Stimulated activated naive CD8-positive, alpha-beta T cell treated with anti-CD3 and anti-CD28 coated beads, Interleukin-15, Interleukin-2, amounts not matched to agents 100 U/mL and 50 U/mL, for 24 hours (primary cell): ENCODE measurements at places on chromosomes 13 and 19.

GRCh38 chr19:35154525-35155406, at the start of gene FXYD5:
Gene FXYD5, plus strand, starts transcription at chr19:35154735. Its CDS starts 816 bp downstream, at chr19:35155551.
- peak; percentile 88 for DNase-seq

- peak; percentile 31 for DNase-seq
These were observed 1.3 kb downstream of the SHISA7 start for GRCh38 chr19:55441692-55442321.

- DNase-seq, result no peak
These were observed 17.3 kb downstream of the ZFR2 start for GRCh38 chr19:3851254-3852176.

- DNase-seq, result no peak
These were observed 4.4 kb upstream of the WIZ start for GRCh38 chr19:15453906-15454860.

GRCh38 chr13:97257800-97258799, 36.0 kb downstream of the MBNL2 start:
- DNase-seq, result no peak

DNA sequence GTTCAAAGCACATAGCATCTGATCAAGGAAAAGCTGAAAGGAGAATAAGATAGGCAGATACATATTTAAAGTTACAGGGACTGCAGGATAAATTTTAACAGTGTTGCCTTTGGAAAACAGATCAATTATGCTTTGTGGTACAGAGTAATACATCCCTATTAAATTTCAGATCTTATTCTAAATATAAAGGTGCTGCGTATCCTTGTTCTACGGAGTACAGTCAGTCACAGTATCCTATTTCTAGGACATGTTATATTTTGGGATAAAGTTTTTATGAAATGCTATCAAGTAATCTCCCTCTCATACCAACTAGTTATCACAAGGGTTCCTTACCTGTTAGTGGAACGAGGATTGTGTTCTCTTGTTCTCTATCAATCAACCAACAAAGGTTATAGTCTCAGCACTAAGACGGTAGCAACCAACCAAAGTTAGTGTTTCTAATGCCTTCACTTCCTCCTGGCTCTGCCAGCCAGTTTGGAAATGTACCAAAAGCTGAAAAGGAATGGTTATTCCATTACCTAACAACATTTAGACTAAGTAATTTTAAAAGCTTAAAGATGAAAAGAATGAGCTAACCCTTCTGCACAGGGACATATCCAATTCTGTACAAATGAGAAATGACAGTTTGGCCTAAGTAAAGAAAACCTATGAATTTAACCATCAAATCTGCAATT, 35.2 kb downstream of the TSC22D1 start:
- no peak for DNase-seq

DNA sequence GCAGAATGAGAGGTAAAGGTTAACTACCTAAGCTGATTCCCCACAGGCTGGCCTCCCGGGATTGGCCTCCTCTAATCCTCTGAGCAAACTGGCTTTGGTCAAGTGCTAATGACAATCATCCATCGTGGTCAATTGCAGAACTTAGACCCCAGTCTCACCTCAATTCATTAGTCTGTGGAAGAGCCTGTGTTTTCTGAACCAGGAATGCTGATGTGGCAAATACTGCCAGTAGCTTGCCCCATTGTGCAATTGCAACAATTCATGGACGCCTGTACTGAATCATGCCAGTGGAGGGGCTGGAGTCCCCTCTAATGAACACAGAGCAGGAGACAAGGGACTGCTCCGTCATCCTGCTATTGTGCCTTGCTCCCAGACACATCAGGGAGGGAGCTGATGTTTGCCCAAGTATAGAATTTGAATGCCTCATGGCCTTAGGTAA, 1256.5 kb downstream of the EFNB2 start:
- DNase-seq, result no peak

DNA sequence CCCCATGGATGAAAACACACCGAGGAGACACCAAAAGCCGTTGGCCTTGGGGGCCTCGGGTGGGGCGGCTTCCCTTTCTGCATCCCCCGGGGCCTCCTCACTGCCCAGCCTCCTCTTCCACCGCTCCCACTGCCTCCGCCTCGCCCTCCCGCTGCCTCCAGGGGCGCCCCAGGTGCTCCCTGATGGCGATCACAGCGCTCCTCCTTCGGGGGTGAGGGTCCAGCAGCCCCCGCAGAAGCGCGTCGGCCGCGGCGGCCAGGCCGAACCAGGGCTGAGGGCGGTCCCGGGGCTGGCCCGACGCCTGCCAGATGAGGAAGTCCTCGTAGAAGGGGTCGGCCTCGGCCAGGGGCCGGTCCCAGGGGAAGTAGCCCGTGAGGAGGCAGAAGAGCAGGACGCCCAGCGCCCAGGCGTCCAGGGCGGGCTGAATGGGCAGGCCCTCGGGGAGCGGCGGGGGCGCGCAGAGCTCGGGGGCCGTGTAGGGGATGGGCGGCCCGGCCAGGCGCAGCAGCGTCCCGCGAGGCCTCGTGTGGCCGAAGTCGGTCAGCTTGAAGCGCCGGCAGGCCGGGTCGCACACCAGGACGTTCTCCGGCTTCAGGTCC, 7.2 kb downstream of the SBK2 start:
- DNase-seq, result no peak

- no peak for DNase-seq
These were observed 9.6 kb upstream of the TIMM44 start for GRCh38 chr19:7953060-7953459.

DNA sequence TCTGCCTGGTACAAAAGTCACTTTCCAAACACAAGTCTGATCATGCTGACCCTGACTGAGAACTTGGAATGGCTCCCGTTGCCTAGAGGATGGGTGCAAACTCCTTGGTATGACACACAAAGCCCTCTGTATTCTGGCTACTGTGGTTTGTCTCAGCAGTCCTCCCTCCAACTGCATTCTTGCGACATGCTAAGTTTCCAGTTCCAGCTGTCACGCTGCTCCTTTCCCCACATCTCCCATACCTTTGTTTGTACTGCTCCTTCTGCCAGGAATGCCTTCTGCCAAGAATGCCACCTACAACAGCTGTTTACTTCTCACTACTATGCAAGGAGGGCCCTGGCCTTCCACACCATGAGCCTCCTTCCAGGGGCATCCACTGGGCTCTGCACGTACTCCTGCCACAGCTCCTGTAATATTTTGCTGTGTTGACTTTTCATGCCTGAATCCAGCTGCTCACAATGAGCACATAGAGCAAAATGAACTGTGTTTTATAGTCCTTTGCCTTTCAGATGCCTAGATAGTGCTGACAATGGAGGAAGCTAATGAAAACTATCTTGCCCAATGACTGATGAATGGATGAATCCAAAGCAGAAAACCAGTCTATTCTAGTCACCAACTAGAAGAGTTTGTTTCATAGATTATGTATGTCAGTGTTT, 543.7 kb downstream of the EFNB2 start:
- DNase-seq, result no peak

GRCh38 chr13:72101768-72102400, 234.9 kb upstream of the DACH1 start:
- no peak for DNase-seq

DNA sequence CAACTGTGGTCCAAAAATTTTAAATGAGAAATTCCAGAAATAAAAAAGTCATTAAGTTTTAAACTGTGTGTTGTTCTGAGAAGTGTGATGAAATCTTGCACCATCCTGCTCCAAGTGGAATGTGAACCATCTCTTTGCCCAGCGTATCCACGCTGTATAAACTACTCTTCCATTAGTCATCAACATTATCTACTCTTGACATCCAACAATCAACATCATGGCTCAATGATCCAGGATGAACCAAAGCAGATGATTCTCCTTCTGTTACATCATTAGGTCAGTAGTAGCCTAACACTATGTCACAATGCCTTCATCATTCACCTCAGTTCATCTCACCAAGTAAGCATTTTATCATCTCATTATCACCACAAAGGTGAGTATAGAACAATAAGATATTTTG, 55.3 kb downstream of the SUCLA2 start:
- no peak for DNase-seq

DNA sequence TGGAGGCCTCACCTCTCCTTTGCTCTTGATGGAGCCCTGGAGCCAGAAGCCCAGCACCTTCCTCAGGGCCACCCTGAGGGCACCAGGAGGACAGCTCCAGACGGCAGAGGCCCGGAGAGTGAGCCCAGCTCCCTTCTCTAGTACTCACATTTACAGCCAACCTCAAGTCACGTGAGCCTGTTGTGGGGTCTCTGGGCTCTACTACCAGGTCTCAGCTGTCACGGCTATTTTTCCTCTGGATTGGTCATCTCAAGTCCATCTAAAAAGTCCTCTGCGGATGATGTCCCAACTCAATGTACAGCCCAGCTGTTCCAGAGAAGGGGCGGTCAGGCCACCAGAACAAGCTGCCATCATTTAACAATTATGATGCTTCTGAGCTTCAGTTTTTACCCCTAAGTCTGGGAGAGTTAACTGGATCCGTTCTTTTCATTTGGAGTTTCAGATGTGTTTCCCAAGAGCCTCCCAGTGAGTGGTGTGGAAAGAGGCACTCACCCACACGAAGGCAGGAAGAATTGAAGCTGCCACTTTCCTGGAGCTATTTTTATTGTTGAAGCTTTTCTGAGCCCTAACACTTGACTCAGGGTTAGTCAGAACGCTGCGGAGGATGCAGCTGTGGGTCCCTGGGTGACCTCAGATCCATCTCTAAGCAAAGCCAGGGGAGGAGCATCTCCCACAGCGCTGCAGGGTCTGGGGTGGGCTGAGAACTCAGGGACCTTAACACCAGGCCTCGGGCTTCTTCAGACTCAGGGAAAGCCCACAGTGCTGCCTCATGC, 143.5 kb upstream of the UBL3 start:
- no peak for DNase-seq

DNA sequence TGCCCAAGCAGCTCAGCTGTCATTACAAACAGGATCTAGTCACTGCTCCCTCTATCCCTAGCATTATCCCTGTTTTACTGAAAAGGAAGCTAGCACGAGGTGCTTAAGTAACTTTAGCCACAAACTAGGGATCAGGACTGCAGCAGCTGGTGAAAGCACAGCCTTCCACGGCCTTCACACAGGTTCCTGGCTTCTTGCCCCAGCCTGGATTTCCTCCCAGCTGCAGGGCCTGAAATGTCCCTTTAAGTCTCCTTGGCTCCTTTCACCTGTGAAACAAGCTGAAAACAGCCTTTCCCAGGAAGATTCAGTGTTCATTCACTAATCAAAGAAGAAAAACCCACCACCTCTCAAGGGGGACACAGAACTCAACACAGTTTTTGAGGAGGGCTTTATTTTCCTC, 754.5 kb downstream of the DIAPH3 start:
- no peak for DNase-seq

- no peak for DNase-seq
These were observed 79.5 kb downstream of the TEX29 start for GRCh38 chr13:111399776-111400538.

DNA sequence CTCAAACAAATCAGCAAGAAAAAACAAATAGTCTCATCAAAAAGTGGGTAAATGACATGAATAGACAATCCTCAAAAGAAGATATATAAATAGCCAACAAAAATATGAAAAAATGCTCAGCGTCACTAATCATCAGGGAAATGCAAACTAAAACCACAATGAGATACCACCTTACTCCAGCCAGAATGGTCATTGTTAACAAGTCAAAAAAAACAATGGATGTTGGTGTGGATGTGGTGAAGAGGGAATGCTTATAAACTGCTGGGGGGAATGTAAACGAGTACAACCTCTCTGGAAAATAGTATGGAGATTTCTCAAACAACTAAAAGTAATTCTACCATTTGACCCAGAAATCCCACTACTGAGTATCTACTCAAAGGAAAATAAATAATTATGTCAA, 239.2 kb upstream of the RFC3 start:
- no peak for DNase-seq

- DNase-seq, result no peak
These were observed 508.9 kb upstream of the ARGLU1 start for GRCh38 chr13:107076801-107077200.

- DNase-seq, result no peak
These were observed 5.6 kb upstream of the CCDC70 start for GRCh38 chr13:51856027-51856736.

DNA sequence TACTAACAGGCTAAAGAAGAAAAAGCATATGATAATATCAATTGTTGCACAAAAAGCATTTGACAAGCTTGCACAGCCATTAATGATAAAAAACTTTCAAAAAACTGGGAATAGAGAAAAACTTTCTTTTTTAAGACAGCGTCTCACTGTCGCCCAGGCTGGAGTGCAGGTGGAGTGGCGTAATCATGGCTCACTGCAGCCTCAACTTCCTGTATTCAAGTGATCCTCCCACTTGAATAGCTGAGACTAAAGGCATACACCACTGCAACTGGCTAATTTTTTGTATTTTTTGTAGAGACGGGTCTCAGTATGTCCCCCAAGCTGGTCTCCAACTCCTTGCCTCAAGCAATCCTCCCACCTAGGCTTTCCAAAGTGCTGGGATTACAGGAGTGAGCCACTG, 382.8 kb downstream of the TSHZ3 start:
- no peak for DNase-seq

DNA sequence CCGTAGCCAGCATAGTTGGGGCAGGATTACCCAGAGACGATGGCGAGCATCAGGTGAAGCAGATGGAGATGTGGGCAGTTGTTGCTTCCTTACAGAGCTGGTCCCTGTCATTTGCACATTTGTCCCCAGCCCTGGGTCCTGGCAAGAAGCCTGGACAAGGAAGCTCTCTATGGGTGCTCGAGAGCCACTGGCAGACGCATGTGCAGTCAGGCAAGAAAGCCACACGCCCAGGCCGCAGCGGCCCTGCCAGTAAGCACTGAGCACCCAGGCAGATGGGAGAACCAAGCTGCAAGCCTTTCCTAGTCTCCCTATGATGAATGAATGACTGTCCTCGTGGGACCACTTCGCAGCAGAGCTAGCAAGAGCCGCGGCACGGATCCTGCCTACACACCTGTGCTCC, 182.8 kb downstream of the FOXO1 start:
- DNase-seq, result no peak

GRCh38 chr13:67070306-67070705, 159.8 kb downstream of the PCDH9 start:
- DNase-seq, result no peak

GRCh38 chr19:4705413-4706131, 18.1 kb downstream of the DPP9 start:
- no peak for DNase-seq

GRCh38 chr13:106314417-106314816, 221.0 kb downstream of the EFNB2 start:
- DNase-seq, result no peak

GRCh38 chr13:109880371-109881346, 94.3 kb upstream of the IRS2 start:
- DNase-seq, result no peak
